T-helper 9 cell (primary cell): ENCODE measurements at places on chromosomes 2 and 18.

DNA sequence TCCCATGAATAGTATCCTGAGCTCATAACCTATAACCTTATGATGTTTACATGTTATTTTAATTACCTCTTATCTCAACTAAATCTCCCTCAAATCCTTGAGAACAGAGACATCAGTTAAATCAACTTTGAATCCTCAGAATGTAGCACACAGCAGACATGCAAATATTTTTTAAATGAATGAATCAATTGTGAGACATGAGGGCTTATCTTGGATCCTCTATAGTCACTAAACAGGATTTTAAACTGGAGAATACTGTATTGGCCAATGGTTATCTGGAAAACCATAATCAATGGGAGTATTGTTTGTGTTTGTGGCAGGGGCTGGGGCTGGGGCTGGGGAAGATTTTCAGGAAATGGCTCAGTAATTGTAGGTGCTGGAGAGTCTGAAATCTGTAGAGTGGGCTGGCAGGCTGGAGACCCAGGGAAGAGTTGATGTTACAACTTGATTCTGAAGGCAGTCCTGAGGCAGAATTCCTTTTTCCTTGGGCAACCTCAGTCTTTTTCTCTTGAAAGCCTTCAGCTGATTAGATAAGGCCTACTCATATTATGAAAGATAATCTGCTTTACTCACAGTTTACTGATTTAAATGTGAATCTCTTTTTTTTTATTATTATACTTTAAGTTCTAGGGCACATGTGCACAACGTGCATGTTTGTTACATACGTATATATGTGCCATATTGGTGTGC lies 106.3 kb downstream of the NCOA1 start:
- no peak for DNase-seq

DNA sequence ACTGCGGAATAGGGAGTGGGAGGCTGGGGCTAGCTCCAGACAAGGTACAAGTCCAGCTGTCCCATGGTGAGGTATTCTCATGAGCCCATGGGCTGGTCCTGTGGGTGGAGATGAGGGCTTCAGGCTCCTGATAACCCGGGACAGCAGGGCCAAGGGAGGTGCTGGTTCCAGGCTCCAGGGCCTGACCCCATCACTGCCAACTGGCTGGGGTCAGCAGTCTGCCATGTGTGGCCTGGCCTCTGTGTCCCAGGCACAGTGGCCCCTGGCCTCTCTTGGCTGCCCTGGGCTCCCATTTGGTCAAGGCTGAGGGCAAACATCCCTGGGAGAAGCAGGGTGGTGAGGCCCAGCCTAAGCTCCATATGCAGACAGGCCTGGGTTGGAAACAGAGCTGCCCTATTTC lies 966 bp upstream of the OXER1 start:
- no peak for DNase-seq

DNA sequence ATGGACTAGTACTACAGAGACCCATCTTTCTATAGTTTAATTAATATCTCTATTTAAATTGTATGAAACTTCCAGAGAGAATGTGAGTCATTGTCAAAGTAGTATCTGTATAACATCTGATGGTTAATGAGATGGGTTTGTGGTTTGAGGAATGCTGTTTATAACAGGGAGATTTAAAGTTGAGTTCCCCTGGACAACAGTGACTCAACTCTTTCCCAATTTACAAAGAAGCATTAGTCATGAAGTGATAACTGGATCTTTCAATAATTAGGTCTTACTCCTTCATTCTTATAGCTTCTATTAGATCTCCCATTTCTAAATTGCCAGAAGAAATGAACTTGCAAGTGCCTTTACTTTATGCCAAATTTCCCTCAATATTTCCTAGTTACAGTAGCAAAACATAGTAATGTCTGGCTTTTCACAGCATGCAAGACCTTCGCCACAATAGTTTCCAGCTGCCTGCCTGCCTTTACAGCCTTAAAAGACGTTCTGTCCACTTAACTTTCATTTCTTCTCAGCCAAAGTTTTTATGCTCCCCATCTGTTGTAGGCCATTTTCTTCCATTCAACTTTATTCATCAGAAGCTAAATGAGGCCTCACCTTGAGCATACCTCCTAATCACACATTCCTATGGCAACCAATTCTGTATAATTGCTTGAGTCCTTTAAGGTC lies 47.7 kb upstream of the WDR75 start:
- no peak for DNase-seq

DNA sequence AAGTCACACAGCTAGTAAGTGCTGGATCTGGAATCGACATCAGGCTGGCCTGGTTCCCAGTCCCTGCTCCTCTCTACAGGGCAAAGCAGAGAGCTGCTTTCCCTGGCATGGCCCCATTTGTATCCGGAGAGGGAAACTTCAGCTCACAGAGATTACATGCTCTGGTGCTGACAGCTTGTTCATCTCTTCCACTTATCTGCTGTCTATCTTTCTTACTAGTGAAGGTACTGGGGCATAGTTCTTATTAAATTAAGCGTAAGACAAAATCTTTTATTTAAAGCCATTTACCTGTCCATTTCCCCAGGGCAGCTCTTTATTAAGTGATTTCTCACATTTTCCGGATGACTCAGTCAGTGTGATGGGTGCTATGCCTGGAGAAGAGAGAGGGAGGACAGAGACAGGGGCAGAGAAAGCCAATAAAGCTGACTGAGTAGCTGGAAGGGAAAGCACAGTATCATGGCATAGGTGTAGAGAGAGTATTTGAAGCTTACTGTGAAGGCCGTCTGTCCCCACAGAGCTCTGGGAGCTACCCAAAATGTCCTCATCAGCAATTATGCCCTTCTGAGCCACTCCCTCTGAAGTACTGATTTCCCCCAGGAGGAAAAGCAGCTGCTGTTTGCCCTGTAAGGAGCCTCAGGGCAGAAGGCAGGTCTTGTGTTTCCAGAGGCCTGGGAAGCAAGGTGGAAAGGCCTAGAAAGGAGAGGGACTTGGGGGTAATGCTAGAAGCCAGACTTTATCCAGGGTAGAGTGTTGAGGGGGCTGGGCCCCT lies 44.1 kb upstream of the EPAS1 start:
- no peak for DNase-seq

DNA sequence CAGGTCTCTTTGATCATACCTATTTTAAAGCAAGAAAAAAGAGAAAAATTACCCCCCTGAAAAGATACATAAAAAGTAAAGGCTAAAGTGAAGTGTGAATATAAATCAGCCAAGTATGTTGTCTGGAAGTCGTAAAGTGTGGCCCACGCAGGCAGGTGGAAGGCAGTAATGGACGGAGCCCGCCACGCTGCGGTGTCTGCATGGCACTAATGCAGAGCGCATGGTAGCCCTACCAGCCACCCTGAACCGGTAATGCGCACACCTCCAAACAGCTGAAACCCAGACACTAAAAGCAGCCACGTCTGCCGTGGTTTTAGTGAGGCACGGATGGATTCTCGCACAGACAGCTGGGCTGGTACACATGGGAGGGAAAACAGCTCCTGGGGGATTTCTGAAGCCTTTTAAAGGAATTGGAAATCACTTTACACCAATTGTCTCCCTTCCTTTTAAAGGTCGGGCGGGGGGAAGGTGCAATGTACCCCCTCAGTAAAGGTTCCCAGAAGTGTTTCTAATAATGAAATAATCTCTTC lies 615.2 kb downstream of the CNTNAP5 start:
- DNase-seq: no peak

- no peak for DNase-seq
Observed at GRCh38 chr2:65320042-65320725, 92.6 kb downstream of the ACTR2 start.

DNA sequence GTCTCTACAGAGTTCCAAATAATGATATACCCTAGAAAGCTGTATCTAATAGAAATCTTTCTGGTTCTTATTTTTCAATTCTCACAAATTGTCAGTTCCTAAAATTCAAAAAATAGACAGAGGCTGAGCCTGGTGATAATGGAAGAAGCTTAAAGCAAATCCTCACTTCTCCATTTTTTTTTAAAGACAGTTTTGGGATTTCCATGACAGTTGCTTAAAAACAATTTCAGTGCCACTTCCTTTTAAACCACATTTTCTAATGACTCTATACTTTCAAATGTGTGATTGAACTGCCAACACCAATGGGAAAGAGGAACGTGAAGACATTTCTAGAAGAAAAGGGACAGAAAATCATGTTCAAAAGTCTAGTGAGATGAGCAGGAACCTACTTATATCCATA lies 4.0 kb downstream of the GKN2 start:
- no peak for DNase-seq

DNA sequence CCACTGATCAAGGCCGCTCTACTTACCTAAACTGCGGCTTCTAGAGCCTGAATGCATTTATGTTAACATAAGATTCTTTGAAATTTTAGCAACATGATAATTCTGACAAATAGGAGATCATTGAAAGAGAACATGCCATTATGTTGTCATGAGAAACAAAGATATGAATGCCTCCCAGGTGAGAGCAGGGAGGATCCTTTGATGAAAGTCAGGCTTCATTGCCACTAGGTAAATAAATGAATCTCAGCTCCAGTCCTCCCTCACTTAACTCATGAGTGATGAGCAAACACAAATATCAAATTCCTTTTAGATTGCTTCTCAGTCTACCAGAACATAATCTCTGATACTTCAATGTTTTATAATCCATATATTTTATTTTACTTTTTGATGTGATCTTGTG lies 463.2 kb upstream of the CDH7 start:
- no peak for DNase-seq

GRCh38 chr18:68662754-68663153 lies 52.2 kb downstream of the TMX3 start:
- no peak for DNase-seq

DNA sequence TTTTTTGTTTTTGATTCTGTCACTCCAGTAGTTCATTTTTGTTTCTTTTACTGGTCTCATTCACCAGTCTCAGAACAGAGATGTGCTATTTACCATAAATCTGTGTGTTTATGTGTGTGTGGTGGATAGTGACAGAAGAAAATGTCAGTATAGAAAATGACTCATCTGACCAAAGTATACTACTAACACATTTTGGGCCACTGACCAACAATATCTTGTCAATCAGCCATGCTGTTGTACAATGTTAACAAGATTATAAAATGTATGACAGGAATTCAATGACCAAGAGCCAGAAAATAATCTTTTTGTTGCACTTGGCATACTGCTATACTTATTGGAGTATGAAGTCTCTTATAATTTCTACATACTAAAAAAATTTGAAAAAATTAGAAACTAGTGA lies 1081.4 kb upstream of the NRXN1 start:
- DNase-seq: no peak

DNA sequence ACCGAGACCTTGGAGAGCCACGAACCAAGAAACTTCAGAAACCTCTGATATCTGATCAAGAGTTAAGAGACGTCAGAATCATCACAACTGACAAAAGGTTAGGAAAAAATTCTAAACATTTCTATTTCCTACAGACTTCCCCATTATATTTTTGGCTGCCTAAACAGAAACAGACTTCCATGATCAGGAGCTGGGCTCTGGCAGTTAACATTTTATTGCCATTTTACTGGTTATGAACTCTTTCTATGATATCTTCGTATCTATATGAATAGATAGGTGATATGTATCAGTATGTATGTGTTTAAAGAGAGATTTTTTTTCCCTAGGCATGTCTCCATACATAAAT lies 31.1 kb upstream of the PPP1R1C start:
- no peak for DNase-seq

DNA sequence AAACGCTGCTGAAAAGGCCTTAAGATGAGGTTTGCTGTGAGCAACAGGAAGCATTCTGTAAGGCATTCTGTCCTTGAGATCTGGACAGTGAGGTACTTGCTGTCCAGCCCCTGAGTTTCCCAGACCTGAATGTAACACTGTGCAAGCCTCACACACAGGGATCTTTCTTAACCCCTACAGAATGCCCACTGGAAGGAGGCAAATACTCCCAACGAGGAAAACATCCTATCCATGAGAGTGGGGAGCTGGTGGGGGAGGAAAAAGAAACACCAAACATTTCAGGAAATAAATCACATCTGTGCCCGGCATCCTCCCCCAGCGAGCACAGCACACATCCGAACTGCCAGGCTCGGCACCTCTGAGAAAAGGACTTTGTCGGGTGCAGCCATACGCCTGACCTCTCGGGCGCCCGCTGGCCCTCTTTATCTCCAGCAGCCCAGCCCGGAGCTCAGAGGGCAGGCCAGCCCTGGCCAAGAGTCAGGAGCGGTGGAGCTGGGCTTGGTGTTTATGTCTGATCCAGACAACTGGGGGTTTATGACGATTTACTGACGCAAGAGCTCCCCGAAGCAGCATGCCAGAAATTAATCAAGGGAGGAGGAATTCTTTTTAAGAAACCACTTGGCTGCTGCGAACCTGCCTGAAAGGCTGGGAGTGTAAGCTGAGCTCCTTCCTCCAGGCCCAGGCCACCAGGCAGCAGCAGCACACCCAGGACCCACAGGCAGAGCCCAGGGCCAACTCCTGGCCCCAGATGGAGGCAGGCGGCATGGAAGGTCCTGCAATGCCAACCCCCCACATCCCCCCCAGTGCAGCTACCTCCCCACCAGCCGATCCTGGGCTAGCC lies 72.2 kb downstream of the HDAC4 start:
- no peak for DNase-seq
